NCI-H524 (cell line): ENCODE measurements at places on chromosomes 2 and 18.

- no peak for DNase-seq
Measured at GRCh38 chr2:224520064-224520463, 65.1 kb downstream of the CUL3 start.

- DNase-seq, result no peak
Measured at GRCh38 chr2:156322051-156322685, 10.4 kb downstream of the NR4A2 start.

DNA sequence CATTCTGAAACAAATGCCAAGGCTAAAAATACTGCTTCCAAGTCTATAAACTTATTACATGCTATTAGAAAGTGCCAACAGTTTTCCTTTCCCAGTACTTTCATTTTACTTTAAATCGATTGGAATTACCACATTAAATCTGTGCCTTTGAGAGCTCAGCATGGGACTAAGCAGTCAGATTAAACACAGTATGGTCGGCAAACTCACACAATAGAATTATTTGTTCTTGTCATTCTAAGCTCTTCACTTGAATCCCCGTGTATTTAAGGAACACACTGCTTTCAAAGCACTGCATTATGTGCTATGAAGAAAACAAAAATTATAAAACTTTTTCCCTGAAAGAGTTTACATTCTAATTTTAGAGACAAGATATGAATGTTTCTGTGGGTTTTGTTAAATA, 444.4 kb upstream of the SLC39A10 start:
- no peak for DNase-seq

DNA sequence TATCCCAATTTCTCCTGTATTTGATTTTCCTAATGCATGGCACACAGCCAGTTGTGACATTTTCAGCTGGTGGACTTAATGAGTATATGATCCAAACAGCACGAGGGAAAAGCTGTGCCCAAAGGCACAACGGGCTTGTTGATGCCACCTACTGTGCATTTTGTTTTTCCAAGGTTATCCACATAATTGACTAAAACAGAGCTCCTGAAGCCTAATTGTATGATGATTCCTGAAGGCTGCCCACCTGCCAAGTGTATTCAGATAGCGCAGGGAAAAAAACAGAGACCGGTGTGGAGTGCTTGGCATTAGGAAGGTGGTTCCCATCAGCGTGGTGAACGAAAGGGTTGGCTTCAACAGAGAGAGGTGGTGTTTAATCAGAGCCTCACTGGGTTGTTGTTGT, 14.9 kb downstream of the RBMS1 start:
- DNase-seq, result no peak

GRCh38 chr18:73551211-73551610, 596.4 kb downstream of the FBXO15 start:
- peak; percentile 94 for DNase-seq

GRCh38 chr2:72897785-72898584, 10.8 kb downstream of the SPR start:
- DNase-seq, result no peak

DNA sequence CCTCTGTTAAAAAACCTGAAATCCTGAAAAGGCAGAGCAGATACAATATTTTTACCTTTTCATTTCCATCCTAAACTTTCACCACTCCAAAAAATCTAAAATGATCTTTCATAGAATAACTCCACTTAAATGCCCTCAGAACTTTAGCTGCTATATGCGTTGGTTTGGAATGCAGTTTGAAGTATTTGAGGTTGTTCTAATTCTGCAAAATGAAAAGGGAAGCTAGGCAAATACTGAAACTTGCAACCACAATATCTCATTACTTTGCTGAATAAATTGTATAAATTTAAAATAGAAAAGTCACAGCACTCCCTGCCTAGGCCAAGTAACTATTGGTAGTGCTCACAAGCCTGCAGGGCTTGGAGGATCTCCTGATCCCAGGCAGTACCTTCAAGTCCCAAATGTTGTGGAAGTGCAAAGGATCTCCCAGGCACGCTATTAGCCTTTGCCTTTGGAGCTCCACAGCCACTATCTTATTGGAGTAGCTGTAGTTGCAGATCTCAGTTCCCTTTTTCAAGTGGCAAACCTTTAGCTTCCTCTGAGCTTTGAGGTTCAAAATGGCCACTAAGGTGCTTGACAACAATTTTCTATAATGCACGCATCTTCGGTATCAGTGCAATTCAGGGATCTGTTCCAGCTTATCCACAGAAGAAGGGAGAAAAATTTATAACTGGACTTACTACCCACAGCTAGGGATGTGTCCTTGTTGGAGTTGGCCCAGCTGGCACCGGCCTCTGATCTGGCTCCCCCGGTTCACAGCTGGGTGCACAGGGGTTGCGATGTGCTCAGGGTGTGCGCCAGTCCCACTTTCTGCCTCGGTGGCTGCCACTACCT, 43.4 kb upstream of the ANKRD62 start:
- no peak for DNase-seq

DNA sequence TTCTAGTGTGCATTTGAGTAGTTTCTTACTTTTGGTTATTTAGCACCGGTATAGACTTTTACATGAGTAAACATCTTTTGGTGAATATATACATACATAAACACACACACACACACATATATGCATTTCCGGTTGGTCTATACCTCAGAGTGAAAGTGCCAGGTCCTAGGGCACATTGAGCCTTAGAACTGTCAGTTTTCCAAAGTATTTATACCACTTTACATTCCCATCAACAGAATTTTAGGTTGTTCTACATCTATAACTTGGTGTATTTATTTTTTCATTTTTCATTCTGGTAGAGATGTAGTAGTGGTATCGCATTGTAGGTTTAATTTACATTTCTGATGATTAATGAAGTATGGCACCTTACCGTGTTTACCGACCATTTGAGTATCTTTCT, 22.6 kb downstream of the MMADHC start:
- DNase-seq, result no peak

- DNase-seq, result no peak
Measured at GRCh38 chr18:2881088-2881839, 34.5 kb downstream of the EMILIN2 start.

DNA sequence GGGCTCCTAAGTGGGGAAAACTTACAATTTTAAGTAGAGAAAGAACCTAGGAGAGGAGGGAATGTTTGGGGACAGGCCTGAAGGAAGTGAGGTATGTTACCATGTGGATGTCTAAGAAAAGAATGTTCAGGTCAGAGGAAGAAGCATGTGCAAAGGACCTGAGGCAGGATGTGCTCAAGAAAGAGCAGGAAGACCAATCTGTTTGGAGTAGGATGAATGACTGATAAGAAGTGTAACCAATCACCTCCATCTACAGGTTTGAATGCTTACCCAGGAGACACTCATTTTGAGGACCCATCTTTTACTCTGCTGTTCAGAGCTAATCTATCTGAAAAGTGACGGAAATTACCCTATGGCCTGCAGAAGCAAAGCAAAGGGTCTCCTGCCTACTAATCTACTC, 342.3 kb downstream of the ARHGAP15 start:
- DNase-seq, result no peak

DNA sequence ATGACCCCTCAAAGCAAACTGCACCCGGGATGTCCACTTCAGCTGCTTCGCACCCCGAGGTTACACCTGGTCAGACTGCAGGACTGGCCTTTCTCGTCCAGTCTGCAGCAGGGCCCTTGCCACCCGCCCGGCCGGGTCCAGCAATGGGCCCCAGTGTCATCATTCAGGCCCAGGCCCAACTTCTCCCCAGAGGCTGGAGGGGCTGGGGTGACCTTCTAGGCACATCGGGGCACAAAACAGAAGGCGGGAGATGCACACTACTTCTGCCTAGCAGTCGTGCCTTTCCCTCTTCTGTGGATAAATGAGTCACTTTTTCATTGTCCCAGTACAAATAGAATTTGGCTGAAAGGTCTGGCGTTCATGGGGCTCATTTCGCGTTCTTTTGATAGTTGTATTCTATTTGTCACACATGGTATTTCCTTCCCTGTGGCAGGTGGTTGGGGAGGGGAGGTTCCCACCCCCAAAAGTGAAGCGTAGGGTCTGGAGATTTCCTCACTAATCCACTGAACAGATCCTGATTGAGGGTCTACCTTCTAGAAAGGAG, 56.9 kb upstream of the ID2 start:
- no peak for DNase-seq

DNA sequence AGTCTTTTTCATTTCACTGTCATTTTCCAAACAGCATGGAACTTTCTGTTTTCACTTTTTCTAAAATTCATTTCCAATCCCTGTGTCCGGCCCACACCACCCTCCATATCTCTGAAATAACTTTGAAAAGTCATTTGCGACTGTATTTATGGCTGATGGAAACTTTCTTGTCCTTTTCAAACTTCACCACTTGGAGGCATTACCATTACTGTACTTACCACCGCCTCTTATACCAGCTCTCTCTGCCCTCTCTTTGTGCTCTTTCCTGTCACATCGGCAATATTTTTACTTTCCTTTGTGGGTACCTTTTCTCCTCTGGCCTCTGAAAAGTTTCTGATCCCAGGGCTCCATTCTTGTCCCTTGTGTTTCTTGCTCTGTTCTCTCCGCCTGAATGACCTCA, 39.5 kb upstream of the IL1RL1 start:
- DNase-seq, result no peak

DNA sequence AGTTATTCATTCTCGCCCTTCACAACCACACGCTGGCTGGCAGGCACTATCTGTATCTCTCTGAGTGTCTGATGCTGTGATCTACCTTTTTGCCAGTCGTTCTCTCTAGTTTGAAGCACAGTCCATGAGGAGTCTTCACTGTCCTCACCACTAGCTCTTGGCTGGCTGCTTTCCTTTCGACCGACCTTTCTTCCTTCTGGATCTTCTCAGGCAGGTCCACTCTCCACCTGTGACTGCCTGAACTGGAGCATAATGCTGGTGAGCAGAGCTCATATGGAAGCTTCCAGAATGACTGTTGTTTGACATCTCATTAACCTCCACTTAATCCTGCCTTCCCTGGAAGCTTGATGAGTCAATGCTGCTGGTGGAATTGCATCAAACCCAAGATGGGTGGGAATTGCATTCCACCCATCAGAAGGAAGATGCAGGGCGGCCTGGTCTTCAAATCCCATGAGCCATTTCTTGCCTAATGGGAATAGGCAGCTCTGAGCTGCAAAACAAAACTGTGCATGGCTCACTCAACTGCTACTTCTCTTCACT, 283.5 kb upstream of the HDAC4 start:
- no peak for DNase-seq

- DNase-seq, result no peak
Measured at GRCh38 chr18:48347756-48348326, 61.3 kb downstream of the ZBTB7C start.

- no peak for DNase-seq
Measured at GRCh38 chr18:384897-385296, 115.6 kb downstream of the COLEC12 start.

GRCh38 chr18:6281874-6282273, 132.8 kb downstream of the L3MBTL4 start:
- DNase-seq, result no peak

DNA sequence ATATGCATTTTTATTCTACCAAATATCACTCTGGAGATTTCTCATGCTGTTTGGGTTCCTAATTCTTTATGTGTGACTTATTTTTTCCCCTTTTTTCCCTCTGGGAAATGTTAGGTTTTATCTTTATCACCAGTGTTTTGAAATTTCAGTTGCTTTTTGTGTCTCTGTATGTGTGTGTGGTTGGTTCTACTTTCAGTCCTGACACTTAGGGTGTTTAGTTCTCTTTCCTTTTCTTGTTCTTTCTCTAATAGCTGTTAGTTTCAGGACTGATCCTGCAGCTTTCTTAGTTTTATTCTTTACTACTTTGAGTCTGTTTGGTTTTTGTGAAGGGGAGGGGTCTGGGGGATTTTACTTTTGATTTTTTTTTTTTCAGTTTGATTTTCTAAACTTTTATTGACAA, 23.1 kb downstream of the PPM1B start:
- DNase-seq, result no peak

DNA sequence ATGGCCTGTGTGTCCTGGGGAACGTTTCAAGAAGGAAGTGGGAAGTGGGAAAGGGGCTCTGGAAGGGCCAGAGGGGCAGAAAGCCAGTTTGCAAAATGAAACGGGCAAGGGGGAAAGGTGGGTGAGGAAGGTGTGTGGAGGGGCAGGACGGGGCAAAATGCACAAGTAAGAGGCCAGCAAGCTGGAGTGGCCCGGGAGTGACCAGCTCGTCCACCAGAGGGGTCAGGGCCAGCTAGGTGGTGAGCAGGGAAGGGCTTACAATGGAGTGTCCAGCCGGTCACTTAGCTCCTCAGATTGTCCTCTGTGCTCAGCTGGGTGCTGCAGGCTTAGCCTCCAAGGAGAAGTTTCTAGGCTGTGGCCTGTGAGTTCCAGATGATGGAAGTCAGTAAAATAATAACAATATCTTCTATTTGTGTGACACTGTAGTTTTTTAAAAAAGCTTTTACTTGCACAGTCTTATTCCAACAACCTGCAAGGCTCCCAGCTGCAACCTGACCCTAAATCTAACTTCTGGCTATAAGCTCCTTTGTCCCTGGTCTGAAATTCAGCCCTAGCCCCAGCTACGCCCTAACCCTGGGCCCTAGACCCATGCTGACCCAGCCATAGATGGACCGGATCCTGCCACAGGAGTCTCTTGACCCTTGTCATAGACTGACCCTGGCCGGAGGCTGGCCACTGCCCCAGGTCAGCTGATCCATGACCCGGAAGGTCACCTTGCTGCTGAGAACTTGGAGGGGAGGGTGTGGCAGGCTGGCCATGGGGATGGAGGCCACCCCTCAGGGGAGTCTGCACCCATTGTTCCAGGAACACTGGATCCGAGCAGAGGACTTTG, 29.2 kb downstream of the MYO7B start:
- DNase-seq, result no peak

DNA sequence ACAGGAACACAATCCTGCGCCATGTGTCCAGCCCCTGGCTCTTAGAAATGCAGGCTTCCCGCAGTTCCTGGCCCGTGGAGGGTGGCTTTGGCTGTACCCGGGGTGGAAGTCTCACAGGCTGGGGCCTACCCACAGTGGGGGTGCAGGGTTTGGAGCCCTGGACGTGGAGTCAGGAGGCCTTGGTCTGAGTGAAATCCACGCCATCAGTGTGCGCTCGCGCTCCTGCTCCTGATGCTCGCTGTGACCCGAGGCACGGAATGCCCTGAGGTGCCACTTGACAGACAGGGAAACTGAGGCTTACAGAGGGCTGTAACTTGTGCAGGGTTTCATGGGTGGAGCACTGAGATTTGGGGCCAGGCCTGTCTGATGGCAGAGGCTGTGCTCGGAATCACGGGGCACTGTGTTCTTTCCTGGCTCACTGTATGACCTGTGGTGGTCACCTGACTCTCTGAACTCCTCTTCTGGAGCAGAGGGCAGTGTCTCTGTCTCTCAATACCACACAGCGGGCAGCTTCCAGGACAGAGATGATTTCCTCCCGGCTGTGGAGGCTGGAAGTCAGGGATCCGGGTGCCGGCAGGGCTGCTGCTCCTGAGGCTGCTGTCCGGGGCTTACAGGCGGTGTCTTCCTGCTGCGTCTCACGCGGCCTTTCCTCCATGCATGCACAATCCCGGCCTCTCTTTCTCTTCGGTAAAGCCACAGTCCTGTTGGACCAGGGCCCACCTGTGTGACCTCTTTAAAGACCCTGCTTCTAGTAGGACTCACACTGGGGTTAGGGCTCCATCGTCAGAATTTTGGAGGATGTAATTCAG, 25.9 kb upstream of the ALLC start:
- no peak for DNase-seq
